C1 segment of cervical spinal cord (tissue), 14 donors: ENCODE measurements at places on chromosomes 2 and 18.

- DNase-seq = no peak
These were observed 213.1 kb upstream of the GULP1 start for GRCh38 chr2:188078534-188078933.

GRCh38 chr2:153408710-153409385, 69.7 kb downstream of the RPRM start:
- no peak for DNase-seq

DNA sequence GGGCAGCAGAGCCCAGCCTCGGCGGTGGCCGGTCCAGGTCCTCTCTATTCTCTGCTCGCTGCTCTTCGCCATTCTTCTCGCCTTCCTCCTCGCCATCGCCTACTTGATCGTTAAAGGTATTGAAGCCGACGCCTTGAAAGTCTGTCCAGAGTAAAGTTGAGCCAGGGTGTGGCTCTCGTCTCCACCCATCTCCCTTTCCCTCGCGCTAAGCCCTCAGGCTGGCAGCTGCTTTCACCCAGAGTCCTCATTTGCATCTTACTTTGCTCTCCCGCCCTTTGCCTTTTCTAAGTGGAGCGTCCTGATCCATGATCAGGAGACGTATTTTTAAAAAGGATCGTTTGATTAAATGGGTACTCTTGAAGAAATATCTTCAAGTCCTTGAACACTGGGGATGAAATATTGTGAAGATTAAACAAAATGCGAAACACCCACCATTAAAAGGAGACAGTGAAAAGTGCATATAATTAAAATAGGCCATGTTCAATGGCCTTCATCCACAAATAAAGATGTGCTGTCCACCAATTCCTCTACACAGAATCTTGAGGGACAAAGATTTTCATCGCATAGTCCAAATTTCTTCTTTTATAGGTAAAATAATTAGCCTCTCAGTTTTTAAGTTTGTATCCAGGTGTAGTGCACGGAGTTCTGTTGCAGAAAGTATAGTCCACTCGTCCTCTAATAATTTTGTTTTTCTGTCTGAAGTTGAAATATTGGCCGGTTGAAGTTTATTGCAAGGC, 657 bp downstream of the ARL6IP6 start:
- DNase-seq = no peak

DNA sequence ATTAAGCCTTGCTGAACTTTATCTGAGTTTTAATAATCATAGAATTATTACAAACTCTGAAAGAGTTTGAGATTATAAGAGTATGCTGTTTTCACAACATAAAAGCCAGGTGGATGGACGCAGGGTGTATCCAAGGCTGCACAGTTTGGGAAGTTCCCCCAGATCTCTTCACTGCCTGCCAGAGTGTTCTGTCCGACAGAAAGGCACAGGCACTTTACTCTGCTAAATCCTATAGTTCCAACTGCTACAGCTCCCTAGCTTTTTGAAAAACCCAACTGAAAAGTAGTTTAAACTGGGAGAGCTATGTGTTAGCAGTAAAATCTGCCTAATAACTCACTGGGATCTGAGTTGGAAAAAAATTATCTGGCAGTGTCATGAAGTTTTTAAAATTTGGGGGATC, 38.0 kb downstream of the MFSD6 start:
- DNase-seq = no peak

GRCh38 chr2:136055929-136056688, 61.8 kb downstream of the CXCR4 start:
- no peak for DNase-seq

DNA sequence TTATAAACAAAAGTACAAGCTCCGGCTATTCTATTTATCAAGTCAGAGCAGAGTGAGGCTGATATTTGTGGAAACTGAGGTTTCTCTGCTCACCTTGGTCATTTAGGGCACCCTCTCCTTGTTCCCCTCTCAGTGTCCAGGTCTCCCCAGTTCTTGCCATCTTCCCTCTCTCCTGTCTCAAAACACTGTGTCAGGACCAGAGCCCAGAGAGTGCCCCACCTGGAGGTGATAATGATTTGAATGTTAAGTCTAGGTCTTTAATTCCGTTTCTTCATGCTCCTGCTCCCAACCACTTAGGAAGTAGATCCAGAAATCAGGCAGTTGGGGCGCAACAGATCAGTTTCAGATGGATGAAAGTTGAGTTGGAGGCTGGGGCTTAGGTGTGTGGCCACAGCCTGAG, 9.2 kb upstream of the ADCY3 start:
- DNase-seq = no peak

- DNase-seq = no peak
These were observed 25.2 kb downstream of the SDC1 start for GRCh38 chr2:20199633-20200270.

DNA sequence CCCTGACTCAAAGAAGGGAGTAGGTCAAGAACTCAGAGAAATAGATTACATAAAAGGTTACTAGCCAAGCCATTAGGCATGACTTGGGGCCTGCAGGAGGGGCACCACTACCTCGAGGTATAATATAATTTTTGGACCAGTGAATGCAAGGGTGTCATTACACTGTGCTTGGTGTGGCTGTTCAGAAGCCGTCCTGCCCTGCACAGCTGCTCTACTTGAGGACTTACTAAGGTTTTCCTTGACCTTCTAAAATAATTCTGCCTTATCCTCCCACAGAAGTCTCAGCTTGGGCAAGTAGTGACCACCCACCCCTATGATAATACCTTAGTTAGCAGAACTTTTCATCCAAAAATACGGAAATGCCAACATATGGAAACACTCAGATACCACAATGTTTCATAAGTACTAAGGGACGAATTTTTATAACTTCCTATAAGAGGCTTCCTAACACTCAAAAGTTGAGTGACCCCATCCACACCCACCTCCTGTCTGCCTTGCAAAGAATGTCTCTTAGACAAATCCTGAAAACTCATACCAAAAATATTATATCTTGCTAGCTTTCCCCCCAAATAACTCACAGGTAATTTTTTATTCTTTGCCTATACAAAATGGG, 17.7 kb upstream of the ATG16L1 start:
- no peak for DNase-seq

- no peak for DNase-seq
These were observed 56.0 kb upstream of the ACAA2 start for GRCh38 chr18:49869354-49869753.

- DNase-seq = no peak
These were observed 362.3 kb downstream of the RND3 start for GRCh38 chr2:150125188-150125587.

GRCh38 chr2:96129528-96130120, 8.7 kb downstream of the ASTL start:
- no peak for DNase-seq

GRCh38 chr2:30135541-30135940, 11.3 kb upstream of the YPEL5 start:
- DNase-seq = no peak

DNA sequence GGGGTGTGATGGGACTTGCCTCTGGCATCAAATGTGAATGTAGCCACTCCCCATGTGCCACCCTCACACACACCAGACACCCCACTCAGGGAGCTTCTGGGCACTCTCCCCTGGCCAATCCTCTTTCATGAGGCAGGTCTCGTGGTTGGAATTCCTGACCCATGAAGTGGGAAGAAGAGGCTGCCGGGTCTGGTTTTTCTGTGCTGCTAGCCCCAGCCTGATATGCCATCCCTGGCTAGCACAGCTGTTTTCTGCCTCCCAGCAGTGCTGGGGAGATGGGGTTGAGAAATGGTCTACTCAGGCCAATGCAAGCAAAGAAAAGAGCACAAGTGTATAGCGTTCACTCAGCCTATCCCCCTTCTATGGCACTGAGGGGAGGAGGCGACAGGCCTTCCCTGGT, 1.2 kb upstream of the C2orf72 start:
- DNase-seq = no peak

GRCh38 chr2:209560911-209561310, 137.1 kb downstream of the MAP2 start:
- no peak for DNase-seq

DNA sequence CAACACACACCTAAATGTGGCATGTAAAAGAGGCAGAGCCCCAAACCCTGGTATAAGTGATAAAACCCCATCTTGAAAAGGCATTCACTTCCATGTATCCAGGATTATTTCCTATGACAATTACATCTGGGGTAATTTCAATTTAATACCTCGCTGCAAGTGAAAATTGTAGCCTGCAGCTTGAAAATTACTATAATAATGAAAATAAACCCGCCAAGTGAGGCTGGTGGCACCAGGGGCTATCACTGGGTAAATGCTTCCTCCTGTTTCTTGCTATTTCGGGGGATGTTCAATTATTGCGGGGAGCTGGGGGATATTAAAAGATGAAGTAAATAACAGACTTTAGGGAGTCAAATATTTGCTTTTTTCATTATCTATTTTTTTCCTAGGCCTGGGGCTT, 159.5 kb upstream of the CAPN13 start:
- DNase-seq = no peak

- no peak for DNase-seq
These were observed 13.5 kb downstream of the MALL start for GRCh38 chr2:110101901-110102803.

GRCh38 chr2:234963773-234964615, 12.2 kb downstream of the SH3BP4 start:
- DNase-seq = no peak

DNA sequence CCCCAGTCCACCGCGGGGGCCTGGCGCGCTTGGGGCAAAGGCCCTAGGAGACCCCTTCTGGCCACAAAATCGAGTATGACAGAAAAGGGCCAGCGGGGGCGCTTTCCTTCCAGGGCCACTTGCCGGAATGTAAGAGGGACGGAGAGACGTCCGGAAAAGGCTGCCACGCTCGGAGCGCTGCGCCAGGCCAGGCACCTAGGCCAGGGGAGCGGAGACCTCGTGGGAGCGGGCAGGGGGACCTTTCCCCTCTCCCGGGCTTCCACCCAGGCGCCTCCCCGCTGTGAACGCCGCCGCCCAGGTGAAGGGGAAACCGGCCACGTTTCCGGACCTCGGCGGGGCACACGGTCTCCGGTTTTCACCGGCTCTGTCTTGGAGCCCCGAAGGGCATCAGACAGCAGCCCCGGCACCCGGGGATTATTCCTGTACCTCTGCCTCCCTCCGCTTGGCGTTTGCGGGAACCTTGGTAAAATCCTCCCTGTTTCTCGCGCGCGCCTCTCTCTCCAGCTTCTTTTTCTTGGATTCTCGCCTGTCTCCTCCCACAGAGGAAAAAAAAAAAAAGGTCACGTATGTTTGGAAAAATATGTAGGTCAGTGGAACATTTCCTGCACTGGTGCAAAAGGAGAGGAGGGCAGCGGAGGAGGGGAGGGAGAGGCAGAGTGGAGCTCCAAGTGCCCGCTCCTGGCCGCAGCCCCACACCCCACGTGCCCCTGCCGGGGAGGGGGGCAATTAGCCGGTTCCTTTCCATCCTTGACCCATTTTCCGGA, 1.2 kb upstream of the NPAS2 start:
- DNase-seq = peak; percentile 20

GRCh38 chr18:75124551-75124950, 84.4 kb downstream of the PTGR3 start:
- DNase-seq = no peak

DNA sequence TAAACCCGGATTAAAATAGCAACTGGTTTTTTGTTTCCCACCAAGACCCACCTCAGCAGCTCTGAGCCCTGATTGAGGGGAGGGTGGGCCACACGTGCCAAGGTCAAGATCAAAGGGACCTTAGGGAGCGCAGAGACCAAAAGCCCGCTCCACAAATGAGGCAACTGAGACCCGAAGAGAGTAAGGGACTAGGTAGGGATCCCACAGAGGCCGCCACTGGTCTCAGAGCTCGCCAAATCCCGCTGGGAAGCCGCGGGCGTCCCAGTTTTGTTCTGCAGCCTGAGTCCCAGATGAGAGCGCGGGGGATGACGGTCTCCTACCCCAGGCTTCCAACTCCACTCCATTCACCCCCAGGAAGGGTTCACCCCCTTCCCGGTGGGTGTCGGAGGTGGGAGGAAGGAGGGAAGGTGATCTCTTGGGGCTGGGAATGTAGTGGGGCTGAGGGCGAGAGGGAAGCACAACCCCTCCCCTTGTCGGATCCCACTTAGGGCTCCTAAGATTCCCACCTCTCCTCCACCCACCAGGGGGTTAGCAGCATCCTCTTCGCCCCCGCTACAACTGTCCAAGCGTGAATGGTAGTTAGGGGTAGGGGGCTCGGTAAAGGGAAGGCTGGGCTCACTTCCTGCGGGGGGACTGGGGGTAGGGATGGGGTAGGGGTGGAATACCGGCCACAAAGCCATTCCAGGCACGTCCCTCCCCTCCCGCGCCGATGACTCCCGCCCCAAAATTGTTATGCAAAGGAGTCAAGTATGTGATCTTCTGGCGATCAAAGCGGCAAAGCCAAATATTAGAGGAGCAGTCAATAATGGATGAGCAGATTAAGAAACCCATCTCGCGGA, 7.3 kb upstream of the EN1 start:
- DNase-seq = no peak

DNA sequence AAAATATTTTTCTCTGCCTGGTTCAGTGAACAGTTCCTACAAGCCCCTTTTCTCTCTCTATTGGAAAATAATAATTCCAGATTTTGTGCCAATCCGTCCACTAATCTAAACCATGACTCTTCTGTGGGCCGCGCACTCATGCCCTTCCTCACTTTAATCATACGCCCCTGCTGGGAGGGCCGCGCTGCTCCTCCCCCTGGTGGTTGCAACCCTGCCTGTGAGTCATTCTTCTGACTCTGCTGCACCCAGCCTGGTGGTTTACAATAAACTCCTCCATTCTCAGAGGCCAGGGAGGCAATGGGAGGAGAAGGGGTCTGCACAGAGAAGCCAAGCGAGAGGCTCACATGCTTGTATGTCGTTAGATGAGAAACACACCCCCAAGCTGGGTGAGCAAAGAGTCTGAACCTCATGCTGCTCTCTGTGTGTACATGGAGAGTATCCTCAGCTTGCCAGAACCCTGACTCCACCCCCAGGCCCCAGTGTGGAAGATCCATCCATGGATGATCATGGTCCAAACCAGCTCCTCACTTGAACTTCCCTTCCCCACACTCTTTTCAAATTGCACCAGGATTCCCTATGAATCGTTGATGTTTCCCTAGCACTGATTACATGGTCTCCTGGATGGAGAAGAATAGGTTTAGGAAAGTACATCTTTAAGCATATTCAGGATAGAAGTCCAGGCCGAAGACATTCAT, 228.9 kb downstream of the ANKRD30B start:
- no peak for DNase-seq

- DNase-seq = no peak
These were observed 117.3 kb downstream of the MSH2 start for GRCh38 chr2:47520302-47520630.

- DNase-seq = no peak
These were observed 9.4 kb upstream of the ITGB6 start for GRCh38 chr2:160209516-160209856.

DNA sequence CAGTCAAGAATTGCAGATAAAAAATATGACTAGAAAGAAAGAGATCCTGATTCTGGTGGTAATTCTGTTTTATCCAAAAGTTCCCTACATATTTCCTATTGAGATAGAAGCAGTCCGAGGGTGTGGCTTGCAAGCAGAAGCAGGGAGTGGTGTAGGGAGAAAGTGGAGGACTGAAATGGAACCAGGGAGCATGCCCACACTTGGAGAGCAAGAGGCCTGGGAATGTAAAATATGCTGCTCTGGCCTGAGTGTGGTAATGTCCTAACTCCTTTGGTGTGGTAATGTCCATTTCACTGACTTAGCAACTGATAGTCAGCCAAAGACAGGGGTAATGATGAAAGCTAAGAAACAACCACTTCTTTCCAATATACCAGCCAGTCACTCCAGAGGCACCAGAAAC, 30.1 kb upstream of the FMNL2 start:
- DNase-seq = no peak
